ENCODE measurements at places on chromosomes 2 and 18. TPM values are rescaled to one million over a fixed set of nuclear protein-coding genes. Genes with fewer than 3 reads are reported as not detected.

The SNTG2 gene
- 1.2 TPM for total RNA-seq

The ST8SIA5 gene
- 77.6 TPM for total RNA-seq

The ATP6V1C2 gene
- 1.1 TPM for total RNA-seq

The ATG9A gene
- total RNA-seq = 88.8 TPM

The TSPYL6 gene
- total RNA-seq = 0.38 TPM

The VIT gene
- 1.2 TPM for total RNA-seq

The DNER gene
- 148 TPM for total RNA-seq

- DNase-seq = no peak
Measured at GRCh38 chr2:212721026-212721451, 182.4 kb upstream of the ERBB4 start.

DNA sequence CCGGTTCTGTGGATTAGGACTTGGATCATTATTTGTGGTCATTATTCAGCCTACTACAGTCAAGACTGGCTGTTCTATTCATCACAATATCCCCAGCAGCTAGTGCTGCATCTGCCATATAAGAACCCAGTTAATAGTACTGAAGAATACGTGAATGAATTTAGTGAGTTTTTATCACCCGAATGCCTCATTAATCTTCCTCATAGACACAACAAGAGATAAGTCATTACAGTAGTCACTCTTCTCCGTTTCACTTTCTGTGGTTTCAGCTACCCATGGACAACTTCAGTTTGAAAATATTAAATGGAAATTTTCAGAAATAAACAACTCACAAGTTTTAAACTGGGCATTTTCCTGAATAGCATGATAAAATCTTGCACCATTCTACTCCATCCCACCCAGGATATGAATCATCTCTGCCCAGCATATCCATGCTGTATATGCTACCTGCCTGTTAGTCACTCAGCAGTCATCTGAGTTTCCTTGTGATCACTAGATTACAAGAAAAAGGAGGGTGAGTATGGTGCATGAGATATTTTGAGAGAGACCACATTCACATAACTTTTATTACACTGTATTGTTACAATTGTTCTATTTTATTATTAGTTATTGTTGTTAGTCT is 363.7 kb upstream of the CHAC2 start:
- no peak for DNase-seq

DNA sequence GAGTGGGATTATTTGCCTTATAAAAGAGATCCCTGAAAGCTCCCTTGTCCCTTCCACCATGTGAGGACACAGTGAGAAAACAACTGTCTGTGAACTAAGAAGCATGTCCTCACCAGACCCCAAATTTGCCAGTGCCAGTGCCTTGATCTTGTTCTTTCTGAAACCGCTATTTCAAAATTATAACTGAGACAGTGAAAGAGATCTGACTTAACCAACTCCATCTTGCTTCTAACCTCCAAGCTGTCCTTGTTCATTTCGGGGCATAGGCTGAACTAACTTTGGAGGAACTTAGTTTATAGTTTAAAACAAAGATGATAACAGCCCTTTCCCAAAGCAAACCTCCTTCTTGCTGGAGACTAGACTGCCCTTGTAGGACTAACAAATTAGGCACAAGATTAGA is 563.9 kb downstream of the ADCYAP1 start:
- DNase-seq = no peak

DNA sequence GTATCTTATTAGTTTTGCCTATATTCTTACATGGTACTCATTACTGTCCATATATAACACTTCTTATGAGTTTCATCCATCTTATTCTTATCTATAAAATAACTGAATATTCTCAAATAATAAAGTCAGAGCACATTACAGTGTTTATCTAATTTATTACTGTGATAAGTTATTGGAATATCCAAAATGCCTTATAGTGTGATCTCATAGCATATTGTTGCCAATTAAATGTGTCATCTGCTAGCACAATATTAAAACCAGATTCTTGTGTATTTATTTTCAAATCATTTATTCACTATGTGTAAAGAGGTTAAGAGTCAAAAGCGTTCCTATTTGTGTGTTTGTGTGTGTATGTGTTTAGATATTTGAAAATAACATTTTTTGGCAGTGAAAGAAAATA is 151.9 kb downstream of the WDR7 start:
- no peak for DNase-seq

- DNase-seq = no peak
Measured at GRCh38 chr18:34650121-34650545, 60.0 kb upstream of the DTNA start.

- no peak for DNase-seq
Measured at GRCh38 chr2:168443818-168444217, 12.3 kb upstream of the CERS6 start.

GRCh38 chr18:48852292-48852691 is 98.5 kb downstream of the SMAD7 start:
- DNase-seq = no peak

- DNase-seq = no peak
Measured at GRCh38 chr2:63819765-63820717, 21.7 kb upstream of the UGP2 start.

DNA sequence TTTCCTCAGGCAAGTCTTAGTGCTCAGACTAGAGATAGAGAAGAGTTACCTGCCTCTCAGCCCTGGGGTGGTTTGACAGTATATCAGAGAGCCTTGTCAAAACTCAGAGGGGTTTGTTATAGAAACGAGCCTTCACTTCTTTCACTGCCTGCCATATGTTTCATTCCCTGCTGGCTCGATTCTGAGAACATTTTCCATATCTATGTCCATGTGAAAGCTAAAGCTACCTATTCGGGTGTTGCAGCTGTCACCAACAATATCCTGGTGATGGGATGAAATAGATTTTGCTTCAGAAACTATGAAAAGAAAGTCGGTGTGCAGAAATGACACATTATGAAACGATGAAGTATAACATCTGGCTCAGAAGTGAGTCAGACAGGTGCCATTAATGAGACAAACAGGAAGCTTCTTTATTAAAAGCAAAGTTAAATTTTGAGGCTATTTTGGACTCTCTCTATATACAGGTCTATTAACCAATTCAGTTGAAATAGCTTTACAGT is 56.1 kb upstream of the TANK start:
- DNase-seq = no peak

DNA sequence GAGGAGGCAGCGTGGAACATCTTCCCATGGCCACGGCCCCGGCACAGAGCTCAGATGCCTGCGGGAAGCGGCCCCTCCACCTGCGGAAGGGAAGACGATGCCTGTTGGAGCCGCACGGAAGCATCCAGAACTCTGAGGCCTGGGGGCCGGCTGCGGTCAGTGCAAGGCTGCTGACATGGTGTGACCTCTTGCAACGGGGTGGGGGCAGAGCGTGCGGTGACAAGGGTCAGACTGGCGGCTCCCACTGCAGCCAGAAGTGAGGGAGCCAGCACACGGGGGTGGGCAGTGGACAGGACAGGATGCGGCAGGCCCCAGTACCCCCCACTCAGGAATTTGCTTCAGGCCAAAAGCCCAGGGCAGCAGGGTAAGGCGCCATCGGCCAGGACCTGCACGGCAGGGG is 48.8 kb downstream of the SLC66A2 start:
- DNase-seq = no peak
